ENCODE measurements at places on chromosomes 5 and 9.

GRCh38 chr5:102279711-102280110 is 16.4 kb downstream of the SLCO4C1 start:
- DNase-seq: no peak

DNA sequence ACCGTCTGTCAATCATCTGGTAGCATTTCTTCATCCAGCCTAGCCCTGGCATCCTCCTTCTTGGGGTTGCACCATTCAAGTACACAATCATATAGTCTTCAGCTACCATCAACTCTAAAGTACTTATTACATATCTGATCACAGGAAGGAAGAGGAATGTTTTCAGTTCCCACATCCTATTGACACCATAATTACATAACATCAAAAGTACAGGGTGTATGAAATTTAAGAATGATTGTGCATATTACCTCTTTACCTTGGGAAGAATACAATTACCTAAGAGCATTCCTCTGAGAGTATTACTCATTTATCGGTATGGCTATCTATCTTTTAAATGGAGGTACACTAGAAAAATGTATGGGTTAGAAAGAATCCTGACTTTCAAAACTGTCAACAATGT is 126.8 kb upstream of the PCA3 start:
- DNase-seq: no peak

DNA sequence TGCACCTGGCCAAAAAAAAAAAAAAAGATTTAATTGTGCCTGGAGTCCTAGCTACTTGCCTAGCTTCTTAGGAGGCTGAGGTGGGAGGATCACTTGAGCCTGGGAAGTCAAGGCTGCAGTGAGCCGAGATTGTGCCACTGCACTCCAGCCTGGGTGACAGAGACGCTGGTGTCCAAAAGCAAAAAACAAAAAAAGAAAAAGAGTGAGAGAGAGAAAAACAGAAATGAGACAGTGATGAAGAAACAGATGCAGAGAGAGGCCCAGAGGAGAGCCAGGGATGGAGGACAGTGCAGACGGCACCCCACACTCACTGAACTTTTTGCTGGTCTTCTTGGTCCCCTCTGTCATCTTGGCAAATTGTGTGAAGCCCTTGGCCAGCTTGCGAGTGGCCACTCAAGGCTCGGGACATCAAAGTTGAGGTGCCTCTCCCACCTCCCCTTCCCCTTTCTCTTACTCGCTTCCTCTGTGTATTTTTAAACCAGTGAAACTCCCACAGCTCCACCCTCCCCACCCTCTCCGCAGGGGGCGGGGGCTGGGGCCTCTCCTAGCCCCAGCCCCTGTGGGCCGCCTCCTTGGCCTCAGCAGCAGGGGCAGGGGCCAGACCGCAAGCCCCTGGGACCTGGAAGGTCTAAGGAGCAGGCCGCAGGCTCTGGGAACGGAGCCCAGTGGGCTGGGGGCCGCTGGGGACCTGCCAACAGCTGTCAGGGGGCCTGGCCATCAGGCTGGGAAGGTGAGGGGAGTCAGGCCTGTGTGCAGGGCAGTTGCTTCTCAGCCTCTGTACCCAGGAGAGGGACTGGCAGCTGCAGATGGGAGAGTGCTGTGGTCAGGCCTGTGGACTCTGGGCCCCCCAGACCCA is at the start of gene SH2D3C:
TSS of gene SH2D3C (minus strand) at position 387 of the 856 bp plus-strand sequence. CDS start at position 348, 39 bp downstream.
- DNase-seq: no peak

DNA sequence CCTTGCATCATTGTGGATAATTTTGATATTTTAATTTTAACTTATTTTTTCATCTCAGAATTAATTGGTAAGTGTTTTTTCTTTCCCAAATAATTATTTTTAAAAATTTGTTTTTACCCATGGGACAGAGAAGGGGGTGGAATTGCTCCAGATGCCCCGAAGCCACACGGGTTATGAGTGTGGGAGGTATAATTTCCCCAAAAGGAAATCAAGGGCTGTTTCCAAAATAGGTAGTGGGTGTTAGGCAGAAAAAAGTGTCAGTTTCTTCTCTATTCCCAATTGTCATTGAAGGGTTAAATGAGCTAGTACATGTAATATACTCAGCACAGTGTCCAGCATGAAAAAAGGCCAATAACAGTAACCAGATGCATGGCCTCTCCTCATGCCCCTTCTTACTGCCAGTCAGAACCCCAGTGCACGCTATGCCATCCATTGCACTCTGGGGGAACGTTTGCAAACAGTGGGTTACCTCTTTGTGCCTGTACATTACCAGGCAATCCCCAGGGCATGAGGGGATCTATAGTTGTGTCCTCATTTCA is 36.4 kb upstream of the ANGPTL2 start:
- DNase-seq: no peak

DNA sequence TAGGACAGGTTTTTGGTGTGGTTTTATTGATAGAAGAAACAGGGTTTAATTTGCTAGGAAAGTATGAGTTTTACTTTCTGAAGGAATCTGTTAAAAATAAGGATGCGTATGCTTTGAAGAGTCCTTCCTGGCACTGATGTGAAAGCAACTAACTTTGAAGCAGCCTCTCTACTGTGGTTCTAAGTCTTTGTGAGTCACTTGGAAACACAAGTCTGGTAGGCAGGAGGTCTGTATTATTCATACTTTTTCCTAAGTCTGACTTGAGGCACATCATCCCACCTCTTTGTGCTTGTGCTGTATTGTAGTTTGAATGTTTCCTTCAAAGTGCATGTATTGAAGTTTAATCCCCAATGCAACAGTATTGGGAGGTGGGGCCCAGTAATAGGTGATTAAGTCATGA is 129.0 kb downstream of the TAF11L14 start:
- no peak for DNase-seq

DNA sequence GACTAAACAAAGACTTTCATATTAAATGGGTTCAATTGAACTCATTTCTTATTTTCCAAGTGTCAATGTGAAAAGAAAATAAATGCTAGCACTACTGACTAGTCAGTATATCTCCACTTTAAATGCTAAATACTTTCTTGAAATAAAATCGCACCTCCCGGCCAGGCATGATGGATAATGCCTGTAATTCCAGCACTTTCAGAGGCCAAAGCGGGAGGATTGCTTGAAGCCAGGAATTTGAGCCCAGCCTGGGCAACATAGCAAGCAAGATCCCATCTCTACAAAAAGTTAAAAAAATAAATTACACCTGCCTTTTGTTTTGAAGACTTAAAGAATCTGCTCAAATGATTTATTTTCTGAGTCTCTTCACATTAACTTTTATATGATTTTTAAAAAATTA is 34.7 kb downstream of the WDR36 start:
- no peak for DNase-seq

DNA sequence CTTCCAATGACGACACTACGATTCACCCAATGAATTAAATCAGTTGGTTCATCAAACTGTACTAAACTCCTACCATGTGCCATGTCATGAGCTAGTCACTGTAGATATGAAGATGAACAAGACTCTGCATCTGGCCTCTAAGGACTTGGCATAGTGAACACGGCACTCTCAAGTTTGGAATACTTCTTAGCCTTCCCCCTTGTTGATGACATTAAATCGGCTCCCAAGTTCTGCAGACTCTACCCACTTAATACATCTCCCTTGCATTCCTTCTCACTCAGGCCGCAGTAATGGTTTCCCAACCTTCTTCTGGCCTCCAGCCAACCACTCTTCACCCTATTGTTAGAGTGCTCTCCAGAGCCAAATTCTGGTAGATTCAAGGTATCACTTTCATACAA is 184.7 kb downstream of the MAPKAP1 start:
- no peak for DNase-seq

- no peak for DNase-seq
Observed at GRCh38 chr9:135978642-135979546, 17.7 kb upstream of the UBAC1 start.

GRCh38 chr5:39440192-39440957 is 15.6 kb upstream of the DAB2 start:
- no peak for DNase-seq

- DNase-seq: no peak
Observed at GRCh38 chr5:111513131-111513520, 791 bp upstream of the STARD4 start.

- no peak for DNase-seq
Observed at GRCh38 chr5:103942587-103943186, 380.1 kb upstream of the NUDT12 start.

- no peak for DNase-seq
Observed at GRCh38 chr5:4990017-4990416, 150.1 kb upstream of the ADAMTS16 start.

DNA sequence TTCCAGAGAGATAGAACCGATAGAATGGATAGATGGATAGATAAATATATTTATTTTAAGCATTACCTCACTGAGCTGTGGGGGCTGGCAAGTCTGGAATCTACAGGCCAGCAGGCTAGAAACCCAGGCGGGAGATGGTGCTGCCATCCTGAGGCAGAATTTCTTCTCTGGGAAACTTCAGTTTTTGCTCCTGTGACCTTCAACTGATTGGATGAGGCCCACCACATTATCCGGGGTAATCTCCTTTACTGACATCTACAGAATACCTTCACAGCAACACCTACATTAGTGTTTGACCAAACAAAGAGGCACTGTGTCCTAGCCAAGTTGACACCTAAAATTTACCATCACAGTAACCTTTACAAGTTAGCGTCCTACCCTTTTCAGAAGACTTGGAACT is 29.2 kb upstream of the TENT4A start:
- no peak for DNase-seq

DNA sequence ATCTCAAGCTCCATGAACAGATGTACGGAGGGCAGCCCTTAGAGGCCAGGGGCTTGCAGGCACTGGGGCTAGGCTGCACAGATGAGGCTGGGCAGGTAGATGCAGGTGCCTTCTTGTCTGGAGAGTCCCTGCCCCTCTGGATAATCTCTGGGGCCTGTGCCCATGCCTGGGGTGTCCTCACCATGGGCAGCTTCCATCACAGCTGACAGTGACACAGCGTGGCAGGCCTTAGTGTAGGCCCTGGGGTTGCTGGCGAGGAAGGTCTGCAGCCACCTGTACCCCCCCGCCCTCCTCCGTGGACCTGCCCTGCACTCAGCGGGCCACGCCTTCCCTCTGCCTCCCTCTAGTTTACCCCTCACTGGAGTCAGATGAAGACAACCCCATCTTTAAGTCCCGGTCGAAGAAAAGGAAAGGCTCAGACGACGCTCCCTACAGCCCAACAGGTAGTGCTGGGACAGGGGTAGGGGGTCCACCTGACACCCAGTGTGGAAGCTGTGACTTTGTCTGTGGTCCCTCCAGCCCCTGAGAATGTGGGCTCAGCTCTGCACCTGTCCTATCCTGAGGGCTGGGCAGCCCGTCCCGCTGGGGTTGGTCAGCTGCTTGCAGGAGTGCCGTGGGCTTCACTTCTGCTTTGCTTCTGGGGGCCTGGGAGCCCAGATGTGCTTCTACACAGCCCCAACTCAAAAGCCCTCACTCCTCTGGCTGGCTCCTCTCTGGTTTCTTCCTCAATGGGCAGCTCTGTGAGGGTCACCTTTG is 98.4 kb downstream of the PHF2 start:
- DNase-seq: no peak

DNA sequence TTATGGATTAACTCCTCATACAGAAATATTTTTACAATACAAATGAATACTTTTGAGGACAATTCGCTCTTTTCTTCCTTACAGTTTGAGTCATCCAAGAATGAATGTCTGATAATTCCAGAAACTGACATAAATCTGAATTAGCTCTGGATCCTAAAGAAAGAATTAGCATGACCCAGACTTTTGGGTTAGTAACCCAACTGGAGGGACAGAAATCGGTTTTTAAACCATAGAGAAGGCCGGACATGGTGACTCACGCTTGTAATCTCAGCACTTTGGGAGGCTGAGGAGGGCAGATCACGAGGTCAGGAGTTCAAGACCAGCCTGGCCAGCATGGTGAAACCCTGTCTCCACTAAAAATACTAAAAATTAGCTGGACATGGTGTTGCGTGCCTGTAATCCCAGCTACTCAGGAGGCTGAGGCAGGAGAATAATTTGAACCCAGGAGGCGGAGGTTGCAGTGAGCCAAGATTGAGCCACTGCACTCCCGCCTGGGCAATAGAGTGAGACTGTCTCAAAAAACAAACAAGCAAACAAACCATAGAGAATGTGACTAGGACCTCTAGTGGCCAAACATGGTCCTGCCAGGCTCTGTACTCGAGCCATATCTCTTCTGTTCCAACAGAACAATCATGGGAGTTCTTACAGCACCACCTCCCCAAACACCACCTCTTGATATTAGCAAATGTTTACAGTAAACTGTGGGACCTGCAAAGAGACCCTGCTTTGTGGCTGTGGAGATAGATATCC is 44.8 kb downstream of the LURAP1L start:
- no peak for DNase-seq

DNA sequence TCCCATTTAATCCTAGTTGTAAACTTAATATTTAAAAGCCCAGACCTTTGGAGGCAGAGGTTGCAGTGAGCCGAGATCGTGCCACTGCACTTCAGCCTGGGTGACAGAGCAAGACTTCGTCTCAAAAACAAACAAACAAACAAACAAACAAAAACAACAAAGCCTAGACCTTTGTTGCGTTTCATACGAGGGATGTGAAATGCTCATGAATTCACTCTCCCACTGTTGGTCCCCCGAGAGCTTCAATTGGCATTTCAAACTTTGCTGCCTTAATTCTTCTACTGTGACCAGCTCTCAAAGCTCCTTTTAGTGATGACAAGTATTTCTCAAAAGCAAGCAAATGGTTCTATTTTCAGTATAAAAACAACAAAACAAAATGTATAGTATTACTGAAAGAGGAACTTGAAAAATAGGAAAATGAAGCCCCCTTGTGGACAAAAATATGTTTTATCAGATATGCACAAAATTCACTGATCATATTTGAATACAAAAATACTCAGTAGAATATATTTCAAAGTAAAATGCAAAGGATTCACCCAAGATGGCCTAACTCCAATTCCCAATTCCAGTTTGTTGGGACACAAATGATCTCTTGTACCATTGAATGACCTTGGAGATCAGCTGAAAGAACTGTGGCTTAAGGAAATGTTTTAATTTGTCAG is 140.4 kb downstream of the ESM1 start:
- no peak for DNase-seq

- DNase-seq: no peak
Observed at GRCh38 chr9:38284039-38284575, 108.4 kb upstream of the ALDH1B1 start.

- DNase-seq: no peak
Observed at GRCh38 chr9:135592331-135592590, 30.7 kb downstream of the PAEP start.

DNA sequence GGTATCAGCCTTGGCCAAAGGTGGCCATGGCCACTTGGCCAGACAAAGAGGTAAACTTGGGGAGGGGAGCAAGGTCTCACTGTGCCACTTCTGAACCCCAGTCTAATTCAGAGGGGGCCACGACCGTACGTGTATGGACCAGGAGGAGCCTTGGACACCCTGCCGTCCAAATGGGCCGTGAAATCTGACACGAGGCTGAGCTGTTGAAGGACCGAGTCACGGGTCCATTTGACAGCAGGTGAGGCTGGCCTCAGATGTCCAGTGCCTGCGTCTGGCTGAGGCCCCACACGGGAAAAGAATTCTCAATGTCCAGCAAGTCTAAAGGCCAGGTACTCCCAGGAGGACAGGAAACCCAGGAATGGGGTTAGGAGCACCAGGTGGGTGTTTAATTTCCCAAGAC is 17.7 kb downstream of the CMBL start:
- DNase-seq: no peak

DNA sequence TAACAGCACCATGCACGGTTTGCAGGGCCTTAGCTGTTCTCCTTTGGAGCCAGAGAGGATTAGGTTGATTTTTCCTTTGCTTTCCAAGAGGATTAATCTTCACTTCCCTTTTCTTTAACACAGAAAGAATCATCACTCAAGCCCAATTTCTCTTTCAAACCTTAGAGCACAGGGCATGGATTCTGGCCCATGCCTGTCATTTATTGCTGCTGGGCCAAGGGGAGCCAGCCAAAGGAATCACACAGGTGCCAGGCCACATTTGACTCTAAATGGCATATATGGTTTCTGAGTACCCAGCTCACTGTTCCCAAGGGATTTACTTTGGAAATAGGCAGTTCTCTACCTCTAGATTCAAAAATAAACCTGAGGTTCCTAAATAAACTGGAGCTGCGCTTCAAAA is 58.3 kb downstream of the FBXL7 start:
- DNase-seq: no peak
